Ovary (tissue), 10 donors: ENCODE measurements at places on chromosomes 3 and 15. TPM values are rescaled to one million over a fixed set of nuclear protein-coding genes. Genes with fewer than 3 reads are reported as not detected.

TFDP2 gene
- 57.8 TPM for polyA plus RNA-seq

DNAH12 gene
- polyA plus RNA-seq: 0.28 TPM

ZNF860 gene
- polyA plus RNA-seq: 1.1 TPM

DNA sequence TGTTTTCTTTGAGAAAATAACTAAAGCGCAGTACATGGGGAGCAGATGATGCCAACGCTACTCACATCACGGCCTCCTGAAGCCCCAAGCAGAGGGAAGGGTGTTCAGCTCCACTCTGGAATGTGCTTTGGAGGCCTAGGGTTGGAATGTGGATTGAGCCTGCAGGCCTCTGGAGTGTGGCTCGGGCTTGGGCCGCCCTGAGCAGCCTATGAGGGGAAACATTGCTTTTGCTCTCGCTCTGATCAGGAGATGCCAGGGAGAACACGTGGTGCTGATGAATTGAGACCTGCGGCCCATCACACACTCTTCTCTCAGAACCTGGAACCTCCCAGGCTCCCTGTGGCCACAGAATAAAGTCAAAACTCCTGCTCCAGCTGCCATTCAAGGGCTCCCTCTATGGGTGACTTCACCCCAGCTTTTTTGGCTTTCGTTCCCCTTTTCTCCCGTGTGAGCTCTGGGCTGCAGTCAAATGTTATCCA lies 23.3 kb downstream of the CCDC13 start:
- DNase-seq: no peak

SUCNR1 gene
- polyA plus RNA-seq: 0.04 TPM

VGLL3 gene
- 7.7 TPM for polyA plus RNA-seq
